Left lung (tissue), 14 donors: ENCODE measurements at places on chromosomes 4 and X. TPM values are rescaled to one million over a fixed set of nuclear protein-coding genes. Genes with fewer than 3 reads are reported as not detected.

DNA sequence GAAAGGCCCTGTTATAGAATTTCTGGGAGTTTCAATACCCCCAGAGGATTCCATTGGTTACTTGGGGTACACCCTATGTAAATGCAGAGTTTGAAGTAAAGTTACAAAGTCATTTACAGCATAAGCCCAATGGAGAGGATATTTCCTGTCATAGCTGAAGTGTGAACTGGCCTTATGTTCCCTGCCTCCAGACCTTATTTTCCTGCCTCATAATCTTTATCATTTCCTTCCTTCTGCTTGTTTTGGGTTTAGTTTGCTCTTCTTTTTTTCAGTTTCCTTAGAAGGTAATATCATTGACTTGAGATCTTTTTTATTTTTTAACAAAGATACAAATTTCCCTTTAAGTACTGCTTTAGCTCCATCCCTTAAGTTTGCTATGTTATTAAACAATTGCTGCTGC is 85.4 kb downstream of the PPEF1 start:
- DNase-seq: no peak

GRCh38 chr4:118869808-118870342 is 18.8 kb upstream of the SYNPO2 start:
- DNase-seq: no peak

TEX13B gene
- not detected for polyA plus RNA-seq

DNA sequence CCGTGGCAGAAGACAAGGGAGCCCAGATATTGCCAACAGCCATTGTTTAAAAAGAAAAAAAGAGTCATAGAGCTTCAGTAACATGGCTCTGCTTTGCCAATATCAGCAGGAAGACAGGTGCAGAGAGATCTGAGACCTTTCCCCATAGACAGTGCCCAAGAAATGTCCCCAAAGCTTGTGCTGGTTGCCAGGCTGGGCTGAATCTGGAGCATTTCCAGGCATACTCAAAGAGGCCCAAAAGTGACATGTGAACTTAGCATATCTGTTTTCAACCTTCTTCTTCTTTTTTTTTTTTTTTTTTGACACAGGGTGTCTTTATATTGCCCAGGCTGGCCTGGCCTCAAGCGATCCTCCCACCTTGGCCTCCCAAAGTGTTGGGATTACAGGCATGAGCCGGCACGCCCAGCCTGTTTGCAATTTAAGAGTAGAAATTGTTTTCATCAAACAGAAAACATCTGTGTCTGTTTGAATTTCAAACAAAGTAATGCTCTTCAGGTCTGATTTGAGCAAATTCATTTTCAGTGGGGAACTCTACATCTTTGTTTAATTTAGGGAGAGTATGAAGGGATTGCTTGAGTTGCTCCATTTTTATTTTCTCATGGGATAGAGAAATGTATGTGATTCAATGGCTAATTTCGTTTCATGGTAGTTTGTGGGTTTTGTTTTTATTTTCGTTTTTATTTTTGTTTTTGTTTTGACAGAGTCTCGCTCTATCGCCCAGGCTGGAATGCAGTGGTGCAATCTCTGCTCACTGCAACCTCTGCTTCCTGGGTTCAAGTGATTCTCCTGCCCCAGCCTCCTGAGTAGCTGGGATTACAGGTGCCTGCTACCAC is 56.6 kb upstream of the RBM47 start:
- DNase-seq: no peak

RBM46 gene
- polyA plus RNA-seq: not detected

DNA sequence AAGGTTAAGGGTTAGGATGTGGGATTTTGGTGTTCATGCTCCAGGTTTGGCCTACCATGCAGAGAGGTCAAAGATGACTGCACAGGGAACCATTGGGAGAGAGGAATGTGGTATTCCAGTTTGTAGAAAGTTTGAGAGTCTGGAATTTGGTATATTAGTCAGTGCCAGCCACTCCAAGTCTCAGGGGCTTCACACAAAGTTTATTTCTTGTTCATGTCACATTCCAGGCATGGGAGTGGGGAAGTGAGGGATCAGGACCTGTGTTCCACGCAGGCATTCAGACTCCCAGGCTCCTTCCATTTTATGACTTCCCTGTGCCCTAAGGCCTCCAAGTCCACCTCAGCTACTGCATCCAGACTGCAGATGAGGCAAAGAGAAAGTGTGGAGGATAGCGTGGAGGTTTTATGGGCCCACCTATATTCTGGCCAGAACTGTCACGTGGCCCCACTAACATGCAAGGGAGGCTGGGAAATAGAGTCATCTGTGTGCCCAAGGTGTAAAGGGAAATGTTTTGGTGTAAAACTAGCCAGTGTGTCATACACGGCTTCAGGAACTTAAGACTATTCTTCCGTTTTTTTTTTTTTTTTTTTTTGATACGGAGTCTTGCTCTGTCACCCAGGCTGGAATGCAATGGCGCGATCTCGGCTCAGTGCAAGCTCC is 140.6 kb upstream of the SCML1 start:
- no peak for DNase-seq

TMEM271 gene
- polyA plus RNA-seq: not detected

- DNase-seq: no peak
These were observed 84.0 kb downstream of the WWC2 start for GRCh38 chr4:183182873-183183725.

DNA sequence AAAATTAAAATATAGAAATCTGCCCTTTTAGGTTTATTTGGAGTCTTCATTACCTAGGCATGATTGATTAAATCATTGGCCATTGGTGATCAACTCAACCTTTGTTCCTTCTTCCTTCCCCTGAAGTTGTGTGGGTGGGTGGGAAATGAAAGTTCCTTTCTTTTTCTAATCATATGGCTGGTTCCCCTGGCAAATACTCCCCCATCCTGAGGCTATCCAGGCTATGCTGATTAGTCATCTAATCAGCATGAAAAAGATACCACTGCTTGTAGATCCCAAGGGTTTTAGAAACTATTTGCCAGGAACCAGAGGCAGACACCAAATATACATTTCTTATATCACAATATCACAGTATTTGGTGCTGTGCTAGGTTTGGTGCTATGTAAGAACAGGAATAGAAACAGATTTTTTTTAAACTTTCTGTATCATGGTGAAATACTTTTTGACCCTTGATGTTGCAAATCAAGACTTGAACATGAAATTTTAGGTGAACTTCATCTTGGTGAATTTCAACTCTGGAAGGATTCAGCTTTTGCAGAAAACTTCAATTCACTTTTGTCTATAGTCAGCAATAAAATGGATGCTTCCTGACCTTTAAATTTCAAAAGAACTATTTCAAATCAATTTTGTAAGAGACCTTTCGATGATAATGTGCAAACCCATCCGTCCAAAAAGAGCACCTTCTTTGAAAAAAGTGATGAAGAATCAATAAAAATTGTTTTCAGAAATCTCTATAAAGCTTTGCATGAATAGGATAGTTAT is 71.1 kb downstream of the CCSER1 start:
- no peak for DNase-seq

- no peak for DNase-seq
These were observed 2.6 kb upstream of the EREG start for GRCh38 chr4:74362347-74362746.

GRCh38 chr4:190017357-190018200 is 9.5 kb downstream of the FRG2 start:
- peak; percentile 73 for DNase-seq

DNA sequence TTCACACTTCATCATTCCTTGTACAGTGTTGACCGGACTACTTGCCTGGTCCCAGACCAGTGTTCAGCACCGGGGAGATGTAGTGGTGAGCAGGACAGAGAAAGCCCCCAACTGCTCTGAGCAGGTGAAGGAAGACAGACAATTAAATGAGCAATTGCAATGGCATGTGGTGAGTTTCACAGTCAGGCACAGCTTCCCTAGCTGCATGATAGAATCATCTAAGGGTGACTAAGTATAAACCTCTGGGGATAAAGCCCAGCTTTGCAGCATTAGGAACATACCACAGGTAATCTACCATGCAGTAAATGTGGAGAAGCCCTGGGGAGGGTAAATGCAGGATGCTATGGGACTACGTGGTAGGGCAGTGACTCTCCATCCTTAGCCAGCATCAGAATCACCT is 47.8 kb downstream of the TMA16 start:
- DNase-seq: no peak

DNA sequence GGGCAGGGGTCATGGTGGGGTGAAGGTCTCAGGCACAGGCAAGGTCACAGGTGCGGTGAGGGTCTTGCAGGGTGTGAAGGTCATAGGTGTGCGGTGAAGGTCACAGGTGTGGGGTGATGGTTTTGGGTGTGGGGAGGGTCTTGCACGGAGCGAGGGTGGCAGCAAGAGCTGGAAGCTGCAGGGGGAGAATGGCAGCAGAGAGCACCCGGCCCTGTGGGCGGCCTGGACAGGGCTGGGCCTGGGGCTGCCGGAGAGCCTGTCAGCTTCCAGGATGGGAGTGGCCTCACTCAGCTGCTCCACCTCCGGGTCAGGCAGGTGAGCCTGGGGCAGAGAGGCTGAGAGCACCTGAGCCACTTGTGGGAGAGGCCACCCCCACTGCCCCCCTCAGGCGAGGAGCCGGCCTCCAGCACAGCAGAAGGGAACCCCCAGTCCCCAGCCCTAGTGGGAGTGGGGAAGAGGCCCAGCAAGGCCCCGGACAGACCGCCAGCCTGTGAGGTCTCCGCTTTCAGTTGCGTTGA is 1.5 kb downstream of the MSANTD1 start:
- DNase-seq: peak; percentile 62

RLIM gene
- 26.7 TPM for polyA plus RNA-seq

SPACA5 gene
- not detected for polyA plus RNA-seq

GIMD1 gene
- polyA plus RNA-seq: not detected

DNA sequence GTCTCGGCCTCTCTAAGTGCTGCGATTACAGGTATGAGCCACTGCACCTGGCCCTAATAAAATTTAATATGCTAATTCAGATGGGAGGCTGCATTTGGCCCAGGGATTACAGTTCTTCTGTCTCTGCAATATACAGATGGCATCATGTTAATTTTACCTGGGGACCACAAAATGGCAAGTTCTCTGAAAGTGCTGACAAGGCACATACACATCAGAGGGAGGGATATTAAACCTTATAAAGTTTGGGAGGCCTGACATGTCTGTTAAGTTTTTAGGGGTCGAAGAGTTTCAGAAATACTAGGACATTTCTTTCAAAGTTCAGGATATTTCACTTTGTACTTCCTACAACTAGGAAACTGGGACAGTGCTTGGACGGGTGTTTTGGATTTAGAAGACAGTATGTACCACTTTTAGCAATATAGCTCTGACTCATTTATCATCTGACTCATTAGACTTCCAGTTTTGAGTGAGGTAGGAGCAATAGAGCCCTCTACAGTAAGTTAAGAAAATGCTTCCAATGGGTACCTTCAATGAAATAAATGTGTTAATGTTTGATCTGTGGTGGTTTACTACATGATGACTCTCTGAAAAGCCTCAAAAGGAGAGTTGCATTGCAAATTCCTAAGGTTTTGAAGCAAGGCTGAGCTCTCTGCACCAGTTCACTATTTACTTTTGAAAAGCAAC is 981.0 kb upstream of the HS3ST1 start:
- DNase-seq: no peak

GRCh38 chr4:3516836-3517730 is 15.1 kb downstream of the LRPAP1 start:
- peak; percentile 24 for DNase-seq

DNA sequence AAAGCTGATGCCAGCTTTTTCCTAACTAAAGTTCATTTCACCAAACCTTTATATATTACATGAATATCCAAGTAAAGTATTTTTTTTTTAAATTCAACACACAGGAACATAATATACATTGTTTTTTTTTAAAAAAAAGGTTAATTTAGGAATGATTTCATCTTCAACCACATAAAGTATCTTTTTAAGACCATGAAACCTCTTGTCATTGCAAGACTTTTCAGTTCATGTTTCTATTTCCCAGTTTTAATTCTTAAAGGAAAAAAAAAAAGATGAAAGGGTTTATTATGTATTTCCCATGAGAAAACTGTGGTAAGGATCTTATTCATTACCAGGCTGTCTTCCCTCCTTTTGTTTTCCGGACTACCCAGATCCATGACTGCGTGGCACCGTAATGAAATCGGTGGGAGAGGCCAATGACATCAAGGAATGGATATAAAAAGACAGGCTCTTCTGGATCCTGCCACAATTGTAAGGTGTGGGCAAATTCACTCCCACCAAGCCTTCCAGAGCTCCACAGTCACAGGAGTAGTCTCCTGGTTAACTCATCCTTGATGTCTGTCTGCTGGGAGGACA is 84.7 kb upstream of the CBR4 start:
- DNase-seq: no peak

DNA sequence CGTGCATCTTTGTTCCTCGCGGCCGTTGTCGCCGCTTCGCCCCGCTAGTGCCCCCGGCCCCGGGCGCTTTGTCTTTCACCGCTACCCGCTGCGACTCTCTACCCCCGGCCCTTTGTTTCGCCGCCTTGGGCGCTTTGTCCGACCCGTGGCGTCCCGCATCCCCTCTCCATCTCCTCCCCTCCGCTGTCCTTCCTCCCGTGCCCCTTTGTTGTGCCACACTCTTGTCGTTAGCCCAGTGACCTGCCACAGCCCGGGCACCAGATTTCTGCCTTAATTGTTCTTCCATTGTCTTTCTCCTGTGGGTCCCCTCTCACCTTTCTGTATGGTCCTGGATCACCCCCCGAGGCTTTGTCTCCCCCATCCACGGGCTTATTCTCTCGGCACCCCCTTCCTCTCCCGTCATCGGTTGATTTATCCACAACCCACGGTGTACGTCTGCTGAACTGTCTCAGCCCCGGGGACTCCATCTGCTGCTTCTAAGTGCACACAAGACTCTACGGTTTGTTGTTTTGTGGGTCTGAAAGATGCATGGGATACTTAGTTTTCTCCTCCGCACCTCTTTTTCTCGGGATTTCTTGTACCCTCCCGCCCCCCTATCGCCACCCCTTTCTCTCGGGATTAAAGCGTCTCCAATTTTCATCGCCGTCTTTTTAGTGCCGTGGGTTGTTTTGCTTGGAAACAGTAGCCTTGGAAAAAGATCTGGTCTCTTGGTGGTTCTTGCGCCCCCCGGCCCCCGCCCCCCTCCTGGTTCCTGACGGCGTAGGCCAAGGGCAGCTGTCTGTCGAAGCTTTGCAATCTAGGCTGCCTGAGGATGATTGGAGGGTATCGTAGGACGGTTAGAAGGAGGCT is 783 bp downstream of the RBPJ start:
- peak; percentile 51 for DNase-seq

GRCh38 chrX:155242300-155242699 is 22.0 kb downstream of the RAB39B start:
- DNase-seq: no peak

DNA sequence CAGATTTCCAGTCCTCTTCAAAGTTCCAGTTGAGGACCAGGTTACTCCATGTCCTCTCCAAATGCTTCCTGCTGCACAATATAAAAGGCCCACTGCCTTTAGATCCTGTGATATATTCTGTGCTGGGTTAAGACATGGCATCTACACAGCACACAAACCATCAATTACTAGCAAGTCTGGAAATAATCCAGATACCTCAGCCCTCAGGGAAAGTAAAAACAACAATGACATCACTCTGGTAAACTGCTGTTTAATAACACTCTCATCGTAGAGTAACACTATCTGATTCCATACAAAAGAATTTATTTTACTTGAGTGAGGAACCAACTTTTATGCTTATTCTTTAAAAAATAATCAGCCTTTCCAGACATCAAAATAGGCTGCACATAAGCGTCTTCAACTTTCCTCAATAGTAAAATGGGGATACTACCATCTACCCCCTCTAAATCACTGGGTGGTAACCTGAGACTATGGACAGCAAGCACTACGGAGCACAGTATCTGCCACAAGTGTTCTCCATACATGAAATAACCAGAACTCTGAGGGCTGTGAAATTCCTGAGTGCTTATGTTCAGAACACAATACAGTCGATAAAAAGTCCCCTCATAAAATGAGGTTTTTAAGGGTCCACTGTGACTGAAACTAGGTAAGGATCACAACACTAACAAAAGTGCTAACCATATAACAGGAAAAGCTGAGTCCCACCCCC is 53.4 kb downstream of the ABCG2 start:
- DNase-seq: no peak
